ENCODE measurements at places on chromosomes 7 and 10. TPM values are rescaled to one million over a fixed set of nuclear protein-coding genes. Genes with fewer than 3 reads are reported as not detected.
A peak's percentile ranks its signal among the peaks of the same experiment; 100 is the strongest.

The ANKRD7 gene
- total RNA-seq = 0.41 TPM

The PAPOLB gene
- total RNA-seq = not detected

DNA sequence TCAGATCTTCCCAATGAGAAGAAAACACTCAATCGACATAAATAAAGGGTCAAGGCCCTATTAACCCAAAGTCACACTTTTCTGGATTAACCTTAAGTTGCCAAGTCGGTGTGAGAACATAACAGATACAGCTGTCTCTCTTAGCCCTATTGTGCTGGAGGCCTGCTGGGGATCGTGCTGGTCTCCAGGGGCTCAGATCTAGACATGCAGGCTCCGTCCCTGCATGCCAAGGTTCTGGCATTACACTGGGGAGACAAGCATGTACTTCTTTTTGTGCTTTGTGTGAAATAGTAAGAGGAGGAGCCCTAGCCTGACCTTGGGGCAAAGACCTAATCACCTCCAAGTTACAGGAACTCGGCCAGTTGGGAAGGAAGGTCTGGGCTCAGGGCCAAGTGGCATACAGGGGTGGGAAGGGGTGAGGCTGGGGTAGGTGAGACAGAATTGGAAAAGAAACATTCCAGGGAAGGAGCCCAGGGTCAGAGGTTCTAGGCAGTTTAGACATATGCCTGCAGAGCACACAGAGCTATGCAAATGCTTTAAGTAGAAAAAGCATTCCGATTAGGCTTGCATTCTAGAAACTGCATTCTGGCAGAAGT, 216.4 kb downstream of the HECW1 start:
- H3K4me3 ChIP-seq = no peak overlapping the region
- H3K4me1 ChIP-seq = no peaks in the 10 kb centered on the region
- DNase-seq = no peak
- no peaks in the 10 kb centered on the region for H3K36me3 ChIP-seq

DNA sequence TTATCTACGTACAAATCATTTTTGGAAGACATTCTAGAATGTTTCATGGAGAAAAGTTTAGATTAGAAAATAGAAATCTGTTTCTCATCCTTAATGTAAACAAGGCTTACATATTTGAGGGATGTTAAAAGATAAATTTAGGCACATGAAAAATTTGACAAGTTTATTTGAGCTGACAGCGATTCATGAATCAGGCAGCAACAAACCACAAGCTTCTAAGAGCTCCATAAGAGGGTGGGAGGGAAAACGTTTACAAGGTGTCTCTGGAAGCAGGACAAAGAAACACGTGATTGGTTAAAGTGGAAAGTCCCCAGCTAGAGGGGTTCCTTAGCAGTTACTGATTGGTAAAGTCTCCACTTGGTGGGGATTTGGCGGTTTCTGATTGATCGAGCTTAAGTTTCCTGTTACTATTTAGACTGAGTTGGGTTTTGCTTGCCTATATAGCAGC, 228.9 kb upstream of the PITRM1 start:
- DNase-seq = peak; percentile 92
- no peak overlapping the region for H3K27ac ChIP-seq
- H3K36me3 ChIP-seq = no peaks in the 10 kb centered on the region
- H3K27me3 ChIP-seq = peaks cover 3% of the 10 kb centered on the region

The ZP3 gene
- 1.4 TPM for total RNA-seq

The PRPS1L1 gene
- not detected for total RNA-seq

DNA sequence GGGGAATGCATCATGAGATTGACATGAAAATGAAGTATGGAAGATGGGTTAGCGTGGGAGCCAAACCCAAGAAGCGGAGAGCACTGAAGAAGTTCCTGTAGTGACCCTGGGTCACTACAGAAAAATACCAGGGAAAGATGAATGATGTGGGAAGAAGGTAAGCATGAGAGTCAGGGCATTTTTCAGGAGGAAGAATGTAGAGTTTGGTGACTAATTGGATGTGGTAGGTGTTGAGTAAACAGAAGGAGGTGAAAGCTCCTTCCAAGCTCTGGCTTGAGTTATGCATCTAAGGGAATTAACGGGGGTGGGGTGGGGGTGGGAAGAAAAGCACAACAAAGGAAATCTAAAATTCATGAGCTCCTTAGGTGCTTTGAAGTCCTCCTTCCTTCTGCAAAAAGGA, 238.1 kb upstream of the AOAH start:
- H3K27me3 ChIP-seq = no peaks in the 10 kb centered on the region
- DNase-seq = peak; percentile 95
- no peak overlapping the region for H3K4me3 ChIP-seq
- peak overlapping the region; percentile 76 for H3K27ac ChIP-seq
- peaks cover 12% of the 10 kb centered on the region for H3K4me1 ChIP-seq

The UBE2D1 gene
- total RNA-seq = 18.4 TPM

The NRG3 gene
- 2.3 TPM for total RNA-seq

DNA sequence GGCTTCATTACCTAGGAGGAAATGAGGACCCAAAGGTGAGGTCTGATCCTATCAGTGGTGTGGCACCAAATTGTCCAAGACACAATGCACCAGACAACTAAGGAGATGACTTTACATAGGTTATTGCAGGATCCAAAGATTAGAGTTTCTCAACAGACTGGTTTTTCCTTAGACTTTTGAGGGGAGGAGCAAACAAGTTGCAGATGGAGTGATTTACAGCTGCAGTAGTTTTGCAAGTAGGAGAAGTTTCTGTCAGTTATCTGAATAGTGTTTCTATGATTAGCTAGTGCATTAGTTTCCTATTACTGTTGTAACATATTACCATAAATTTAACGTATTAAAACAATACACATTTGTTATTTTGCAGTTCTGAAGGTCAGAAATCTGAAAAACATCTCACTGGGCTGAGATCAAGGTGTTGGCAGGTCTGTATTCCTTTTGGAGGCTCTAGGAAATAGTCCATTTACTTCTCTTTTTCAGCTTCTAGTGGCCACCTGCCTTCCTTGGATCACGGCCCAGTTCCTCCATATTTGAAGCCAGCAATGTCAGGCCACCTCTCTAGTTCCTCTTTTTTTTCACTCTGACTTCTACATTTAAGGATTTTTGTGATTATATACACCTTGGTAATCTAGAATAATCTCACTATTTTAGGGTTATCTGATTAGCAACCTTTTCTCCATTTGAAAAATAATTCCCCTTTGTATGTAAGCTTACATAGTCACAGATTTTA, 994.9 kb downstream of the REEP3 start:
- no peak for DNase-seq
- H3K36me3 ChIP-seq = no peaks in the 10 kb centered on the region
- H3K27ac ChIP-seq = no peak overlapping the region
- no peaks in the 10 kb centered on the region for H3K27me3 ChIP-seq
- H3K4me3 ChIP-seq = no peak overlapping the region
- no peaks in the 10 kb centered on the region for H3K4me1 ChIP-seq

- no peak overlapping the region for H3K27ac ChIP-seq
- DNase-seq = peak; percentile 69
- no peaks in the 10 kb centered on the region for H3K36me3 ChIP-seq
Observed at GRCh38 chr7:27921081-27921836, 181.3 kb downstream of the TAX1BP1 start.

The KAZALD1 gene
- total RNA-seq = 9.6 TPM

GRCh38 chr10:35409094-35409582, 72.8 kb downstream of the CCNY start:
- DNase-seq = peak; percentile 89
- no peak overlapping the region for H3K4me3 ChIP-seq
- H3K4me1 ChIP-seq = peaks cover 35% of the 10 kb centered on the region
- H3K27ac ChIP-seq = peak overlapping the region; percentile 56
- H3K27me3 ChIP-seq = no peaks in the 10 kb centered on the region

- no peaks in the 10 kb centered on the region for H3K4me1 ChIP-seq
- no peak overlapping the region for H3K27ac ChIP-seq
- no peaks in the 10 kb centered on the region for H3K27me3 ChIP-seq
- H3K36me3 ChIP-seq = no peaks in the 10 kb centered on the region
- DNase-seq = no peak
Observed at GRCh38 chr10:133176546-133176945, 16.5 kb downstream of the KNDC1 start.

DNA sequence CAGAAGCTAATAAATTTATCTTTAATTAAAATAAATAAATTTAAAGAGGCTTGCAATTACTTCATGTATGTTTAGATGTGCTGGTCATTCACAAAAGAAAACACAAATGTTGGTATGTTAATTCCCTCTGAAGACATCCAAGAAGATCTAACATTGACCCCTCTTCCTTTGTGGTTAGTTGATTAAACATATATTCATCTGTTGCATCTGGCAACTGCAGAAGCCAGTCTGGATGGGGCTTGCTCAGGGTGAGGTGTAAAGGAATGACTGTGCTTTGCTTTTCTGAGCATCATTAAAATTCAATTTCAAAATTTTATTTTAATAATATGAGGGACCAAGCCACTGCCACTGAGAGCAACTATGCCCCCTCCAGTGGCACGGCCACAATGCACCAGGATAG, 36.4 kb upstream of the FERD3L start:
- no peak overlapping the region for H3K27ac ChIP-seq
- no peak for DNase-seq
- H3K27me3 ChIP-seq = no peaks in the 10 kb centered on the region
- H3K4me1 ChIP-seq = no peaks in the 10 kb centered on the region

- H3K4me1 ChIP-seq = no peaks in the 10 kb centered on the region
- no peak overlapping the region for H3K4me3 ChIP-seq
- no peak overlapping the region for H3K27ac ChIP-seq
- no peaks in the 10 kb centered on the region for H3K27me3 ChIP-seq
Observed at GRCh38 chr7:66474441-66474840, 154.2 kb upstream of the KCTD7 start.

GRCh38 chr7:132002343-132002968, 446.0 kb upstream of the PODXL start:
- no peak for DNase-seq
- H3K27ac ChIP-seq = no peak overlapping the region

The CHST15 gene
- total RNA-seq = 20.6 TPM

All from astrocyte (in vitro differentiated cells and primary cell).